ENCODE measurements at places on chromosomes 5 and 9.

GRCh38 chr9:126526218-126527108 lies 87.3 kb upstream of the LMX1B start:
- DNase-seq: no peak

GRCh38 chr5:73674669-73675004 lies 48.6 kb downstream of the ARHGEF28 start:
- DNase-seq: no peak

DNA sequence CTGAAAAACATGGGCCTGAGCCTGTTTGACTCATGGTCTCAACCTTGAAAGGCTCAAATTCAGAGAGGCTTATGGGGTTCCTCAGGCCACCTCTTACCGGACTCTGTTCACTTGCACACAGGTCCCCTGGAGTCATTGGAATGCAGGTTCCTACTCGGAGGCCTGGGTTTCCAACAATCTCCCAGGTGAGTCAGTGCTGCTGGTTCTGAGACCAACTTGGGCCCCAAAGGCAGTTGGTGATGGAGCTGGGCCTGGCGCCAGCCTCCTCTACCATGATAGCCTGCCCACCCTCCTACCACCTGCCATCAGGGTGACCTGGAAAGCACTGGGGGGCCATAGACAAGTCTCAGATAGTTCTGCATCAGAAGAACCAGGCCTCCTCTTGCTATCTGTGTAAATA lies 188.4 kb downstream of the RGS3 start:
- no peak for DNase-seq

- DNase-seq: no peak
Measured at GRCh38 chr5:170757182-170757601, 26.3 kb upstream of the GABRP start.

DNA sequence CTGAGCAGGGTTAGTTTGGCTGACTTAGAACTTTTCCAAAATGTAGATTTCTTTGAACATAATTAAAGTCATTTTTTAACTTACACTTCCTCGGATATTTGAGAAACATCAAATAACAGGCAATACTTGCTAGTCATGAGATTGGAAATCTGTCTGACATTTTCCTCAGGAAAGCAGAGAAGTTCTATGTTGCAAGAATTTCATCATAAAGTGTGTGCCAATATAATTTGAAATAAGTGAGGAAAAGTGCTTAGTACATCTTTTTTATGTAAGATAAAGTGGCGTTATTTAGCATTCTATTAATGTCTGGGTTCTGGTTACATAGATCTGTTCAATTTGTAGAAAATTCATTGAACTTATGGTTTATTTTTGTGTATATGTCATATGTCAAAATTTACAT lies 48.7 kb upstream of the C5orf47 start:
- no peak for DNase-seq

DNA sequence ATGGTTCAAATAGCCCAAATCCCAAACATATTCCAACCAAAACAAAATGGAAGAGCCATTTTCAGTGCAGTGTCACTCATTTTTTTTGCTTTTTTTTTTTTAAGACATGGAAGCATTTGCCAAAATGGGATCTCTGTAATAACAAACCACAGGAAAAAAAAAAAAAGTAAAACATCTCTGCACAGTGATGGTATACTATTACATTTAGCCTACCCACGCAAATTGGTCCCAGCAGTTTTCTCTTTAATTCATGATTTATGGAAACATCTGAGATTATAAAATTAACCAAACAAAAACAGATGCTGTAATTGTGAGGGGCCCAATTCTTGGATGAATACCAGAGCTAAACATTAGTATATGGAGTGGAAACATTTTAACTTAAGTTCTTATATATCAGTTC lies 566.6 kb downstream of the ZNF608 start:
- no peak for DNase-seq

GRCh38 chr5:173752653-173753052 lies 135.5 kb upstream of the CPEB4 start:
- no peak for DNase-seq

- DNase-seq: peak; percentile 65
Measured at GRCh38 chr9:137083394-137084004, 3.3 kb upstream of the MAN1B1 start.

DNA sequence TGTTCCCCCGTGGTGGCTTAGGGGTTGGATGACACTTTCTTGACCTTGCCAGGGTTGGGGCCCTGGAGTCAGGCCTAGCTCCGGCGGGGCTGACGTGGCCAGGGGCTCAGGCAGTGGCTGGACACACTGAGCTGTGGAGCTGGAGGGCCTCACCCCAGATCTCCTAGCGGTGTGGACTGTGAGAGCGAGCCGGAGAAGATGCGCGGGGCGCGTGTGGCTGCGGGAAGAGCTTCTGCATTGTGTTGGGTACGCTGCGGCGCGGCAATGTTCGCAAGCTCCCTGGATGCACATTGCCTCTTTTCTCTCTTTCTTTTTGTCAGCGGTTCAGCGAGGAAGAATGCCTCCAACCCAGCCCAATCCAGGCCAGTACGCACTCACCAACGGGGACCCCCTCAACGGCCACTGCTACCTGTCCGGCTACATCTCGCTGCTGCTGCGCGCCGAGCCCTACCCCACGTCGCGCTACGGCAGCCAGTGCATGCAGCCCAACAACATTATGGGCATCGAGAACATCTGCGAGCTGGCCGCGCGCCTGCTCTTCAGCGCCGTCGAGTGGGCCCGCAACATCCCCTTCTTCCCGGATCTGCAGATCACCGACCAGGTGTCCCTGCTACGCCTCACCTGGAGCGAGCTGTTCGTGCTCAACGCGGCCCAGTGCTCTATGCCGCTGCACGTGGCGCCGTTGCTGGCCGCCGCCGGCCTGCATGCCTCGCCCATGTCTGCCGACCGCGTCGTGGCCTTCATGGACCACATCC lies 4.8 kb downstream of the NR2F1 start:
- no peak for DNase-seq

- no peak for DNase-seq
Measured at GRCh38 chr5:97923496-97923895, 740.4 kb upstream of the RIOK2 start.

DNA sequence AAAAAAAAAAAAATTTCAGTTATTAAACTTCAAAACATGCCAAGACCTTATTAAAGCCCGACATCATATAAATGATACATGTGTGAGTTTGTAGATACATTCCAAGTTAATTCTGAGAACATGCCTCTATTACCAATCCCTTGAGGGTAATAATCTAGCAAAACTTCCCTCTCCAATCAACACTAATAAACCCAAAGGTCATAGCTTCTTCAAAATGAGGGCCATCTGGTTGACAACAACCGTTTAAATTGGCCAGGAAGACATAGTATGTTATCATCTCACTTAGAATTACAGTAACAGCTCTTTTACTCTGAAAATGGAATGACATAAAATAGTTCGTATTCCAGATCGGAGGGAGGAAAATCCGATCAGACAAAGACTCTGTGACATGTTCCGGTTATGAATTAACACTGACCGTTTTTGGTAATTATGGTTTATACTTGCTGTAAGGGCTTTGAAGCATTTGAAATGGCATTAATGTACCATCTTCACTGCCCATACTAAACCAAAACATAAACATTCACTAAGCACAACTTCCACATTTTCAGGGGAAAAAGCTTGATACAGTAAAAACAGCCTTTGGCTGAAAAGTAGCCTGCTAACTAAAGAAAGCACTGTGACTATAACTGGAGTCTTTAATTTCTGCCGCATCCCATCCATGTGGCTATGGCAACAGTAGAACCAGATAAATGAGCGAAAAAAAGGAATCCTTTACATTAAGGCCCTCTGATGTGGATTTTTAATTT lies 50.3 kb downstream of the ANKH start:
- no peak for DNase-seq

DNA sequence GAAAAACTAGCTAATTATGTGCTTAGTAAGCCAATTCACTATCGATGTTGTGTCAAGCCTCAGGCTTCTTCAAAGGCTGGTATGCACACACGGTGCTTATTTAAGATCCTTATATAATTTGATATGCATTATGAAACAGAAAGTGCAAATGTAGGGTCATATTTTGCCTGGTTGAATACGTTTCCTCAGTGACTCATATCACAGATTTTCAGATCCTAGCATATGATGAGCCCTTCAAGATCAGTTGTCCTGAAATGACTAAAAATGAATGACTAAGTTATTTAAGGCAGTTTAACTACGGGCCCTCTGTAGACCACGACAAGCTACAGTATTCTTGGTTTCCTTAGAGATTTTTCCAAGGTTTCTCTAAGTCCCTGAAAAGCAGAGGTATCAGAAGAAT lies 778.3 kb downstream of the PRELID2 start:
- no peak for DNase-seq

GRCh38 chr5:115977988-115978387 lies 15.7 kb downstream of the LVRN start:
- no peak for DNase-seq

- no peak for DNase-seq
Measured at GRCh38 chr5:124652514-124652819, 94.0 kb downstream of the ZNF608 start.

DNA sequence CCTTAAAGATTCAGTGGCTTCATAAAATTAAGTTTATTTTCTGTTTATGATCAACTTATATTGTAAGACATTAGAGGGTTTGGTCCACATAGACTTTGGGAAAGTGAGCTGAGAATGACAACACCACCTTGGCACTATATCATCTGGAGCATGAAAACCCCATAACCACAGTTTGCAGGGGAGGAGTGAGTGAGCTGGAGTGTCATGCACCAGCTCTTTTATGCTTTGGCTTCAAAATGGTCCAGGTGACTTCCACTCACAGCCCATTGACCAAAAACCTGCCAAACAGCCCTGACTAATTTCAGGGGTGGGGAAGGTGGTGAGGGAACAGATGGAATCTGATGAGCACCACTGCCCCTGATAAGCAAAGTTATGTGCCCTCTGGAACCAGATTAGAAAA lies 295.8 kb downstream of the DMRTA1 start:
- no peak for DNase-seq

DNA sequence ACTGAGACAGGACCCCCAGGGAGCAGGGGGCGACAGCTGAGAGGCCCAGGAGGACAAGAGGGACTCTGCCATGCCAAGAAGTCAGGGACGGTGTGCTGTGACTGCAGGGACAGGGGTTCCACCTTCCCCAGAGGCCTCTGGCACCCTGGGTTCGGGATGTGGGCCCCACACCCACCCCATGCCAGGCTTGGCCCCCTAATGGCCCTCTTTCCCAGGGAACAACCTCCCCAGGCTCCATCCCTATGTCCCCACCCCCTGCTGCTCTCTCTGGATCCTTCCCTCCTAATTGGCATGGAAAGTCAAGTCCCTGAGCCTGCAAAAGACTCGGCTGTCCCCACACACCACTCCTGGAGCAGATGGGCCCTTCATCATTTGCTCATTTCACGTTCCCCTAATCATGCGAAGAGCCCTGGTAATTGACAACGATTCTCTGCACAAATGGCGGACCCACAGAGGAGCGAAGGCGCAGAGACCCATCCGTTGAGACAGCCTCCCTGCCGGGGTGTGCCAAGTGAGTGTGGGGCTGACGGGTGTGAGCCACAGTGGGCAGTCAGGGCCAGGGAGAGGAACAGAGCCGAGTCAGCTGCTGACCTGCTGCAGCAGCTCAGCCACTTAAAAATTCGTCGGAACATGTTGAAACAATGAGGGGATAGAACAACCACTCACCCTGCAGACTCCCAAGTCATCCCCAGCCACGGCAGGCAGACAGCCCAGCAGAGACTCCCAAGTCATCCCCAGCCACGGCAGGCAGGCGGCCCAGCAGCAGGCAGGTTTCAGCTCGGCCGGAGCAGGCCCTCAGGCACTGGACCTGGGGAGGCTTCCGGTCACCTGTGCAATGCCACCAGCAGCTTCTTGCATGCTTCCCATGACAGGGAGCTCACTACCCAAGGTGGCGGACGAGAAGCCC lies 109.0 kb downstream of the VAV2 start:
- DNase-seq: no peak

GRCh38 chr9:107142896-107143603 lies 140.0 kb upstream of the RAD23B start:
- DNase-seq: no peak

DNA sequence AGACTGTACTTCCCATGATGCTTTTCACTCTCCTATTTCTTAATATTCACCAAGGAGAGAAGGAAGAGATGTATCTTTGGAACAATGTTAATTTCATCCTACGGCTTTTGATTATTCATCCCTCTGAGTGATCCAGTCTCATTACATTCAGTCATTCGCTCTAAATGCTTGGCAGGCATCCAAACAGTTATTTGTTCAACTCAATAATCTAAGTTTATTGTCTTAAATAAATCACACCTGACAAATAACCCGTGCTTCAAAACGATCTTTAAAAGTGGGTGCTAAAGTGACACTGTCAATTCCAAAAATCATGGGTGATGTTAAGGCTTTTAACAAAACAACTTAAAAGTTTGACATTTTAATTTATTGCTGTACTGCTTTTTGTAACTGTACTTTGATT lies 233.1 kb downstream of the RASEF start:
- no peak for DNase-seq

DNA sequence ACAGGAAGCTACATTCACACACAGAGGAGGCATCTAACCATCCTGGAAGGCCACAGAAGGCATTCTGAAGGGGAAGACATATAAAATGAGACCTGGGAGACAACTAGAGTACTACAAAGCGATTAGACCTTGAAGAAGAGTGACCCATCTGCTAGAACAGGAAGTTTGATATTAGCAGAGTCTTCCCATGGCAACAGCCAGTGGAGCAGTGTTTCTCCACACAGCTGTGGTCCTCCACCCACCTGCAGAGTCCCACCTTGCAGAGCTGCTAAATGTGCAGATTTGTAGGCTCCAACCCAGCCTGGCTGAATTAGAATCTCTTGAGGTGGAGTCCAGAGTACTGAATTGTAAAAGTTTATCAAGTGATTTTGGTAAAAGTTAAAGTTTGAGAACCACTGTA lies 267.0 kb downstream of the CETN3 start:
- no peak for DNase-seq

DNA sequence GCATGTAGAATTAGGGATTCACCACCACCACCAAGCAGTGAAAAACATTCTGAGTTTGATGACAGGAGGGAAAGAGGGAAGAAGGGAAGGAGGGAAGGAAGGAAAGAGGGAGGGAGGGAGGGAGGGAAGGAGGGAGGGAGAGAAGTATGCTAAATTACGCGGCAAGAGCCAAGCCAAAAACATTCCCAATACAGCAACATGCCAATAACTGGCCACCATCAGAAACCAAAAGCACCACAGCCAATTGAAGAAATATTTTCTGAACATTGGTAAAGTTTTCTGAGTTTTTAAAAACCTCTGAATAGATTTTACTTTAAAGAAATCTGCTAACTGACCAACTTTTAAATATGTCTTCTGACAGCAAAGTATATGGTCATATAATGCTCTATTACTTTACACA lies 36.0 kb downstream of the FNIP1 start:
- DNase-seq: no peak

GRCh38 chr5:151110122-151110681 lies 29.4 kb upstream of the TNIP1 start:
- no peak for DNase-seq

DNA sequence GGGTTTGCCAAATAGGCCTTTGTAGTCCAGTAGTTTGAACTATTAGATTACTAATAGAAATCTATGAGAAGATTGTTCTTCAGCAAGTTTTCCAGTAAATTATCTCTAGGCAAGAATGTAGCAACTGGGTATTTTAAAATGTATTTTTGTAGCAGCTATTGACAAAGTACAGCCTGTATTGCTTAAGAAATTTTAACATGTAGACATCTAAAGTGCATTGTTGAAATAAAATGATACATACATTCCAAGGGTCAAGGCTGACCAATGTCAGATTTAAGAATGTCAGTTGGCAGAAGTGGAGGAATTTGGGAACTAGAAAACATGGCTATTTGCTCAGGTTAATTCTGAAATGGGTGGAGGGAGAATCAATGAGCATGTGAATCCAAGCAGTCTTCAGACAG lies 57.5 kb upstream of the ZSWIM6 start:
- no peak for DNase-seq
